ENCODE measurements at places on chromosomes 1 and 21.

- DNase-seq = no peak
These were observed 61.0 kb downstream of the TIAM1 start for GRCh38 chr21:31283025-31283424.

- no peak for DNase-seq
These were observed 5.0 kb downstream of the FAF1 start for GRCh38 chr1:50955116-50955515.

DNA sequence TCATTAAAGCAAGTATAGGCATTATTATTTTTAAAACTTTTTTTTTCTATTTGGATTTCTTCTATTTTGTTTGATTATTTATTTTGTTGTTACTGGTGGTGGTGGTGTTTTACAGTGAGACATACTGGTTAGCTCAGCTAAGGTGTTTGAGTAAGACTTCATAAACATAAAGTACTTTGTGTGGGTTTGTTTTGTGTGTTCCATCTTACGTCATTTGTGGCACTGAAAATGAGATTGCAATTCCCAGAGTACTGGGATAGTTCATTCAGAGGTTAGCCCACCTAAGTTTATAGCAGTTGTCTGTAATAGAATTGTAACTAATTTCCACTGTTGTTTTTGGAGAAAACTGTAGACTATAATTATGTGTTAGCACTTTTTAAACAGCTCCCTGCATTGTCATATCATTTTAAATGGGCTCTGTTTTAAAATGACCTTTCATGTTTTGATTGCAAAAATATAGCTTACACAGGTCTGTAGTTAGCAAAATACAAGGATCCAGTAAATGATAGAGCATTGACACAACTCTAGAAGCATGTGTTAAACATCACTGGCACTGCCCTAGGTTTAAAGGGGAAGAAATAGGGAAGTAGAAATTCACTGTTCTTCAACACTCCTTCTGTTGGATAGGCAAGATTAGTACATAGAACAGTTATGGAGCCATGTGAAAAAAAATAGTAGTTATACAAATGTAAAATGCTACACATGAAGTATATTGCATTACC lies 171.7 kb downstream of the NFIA start:
- DNase-seq = no peak

GRCh38 chr1:63861052-63861691 lies 87.4 kb downstream of the ROR1 start:
- no peak for DNase-seq

DNA sequence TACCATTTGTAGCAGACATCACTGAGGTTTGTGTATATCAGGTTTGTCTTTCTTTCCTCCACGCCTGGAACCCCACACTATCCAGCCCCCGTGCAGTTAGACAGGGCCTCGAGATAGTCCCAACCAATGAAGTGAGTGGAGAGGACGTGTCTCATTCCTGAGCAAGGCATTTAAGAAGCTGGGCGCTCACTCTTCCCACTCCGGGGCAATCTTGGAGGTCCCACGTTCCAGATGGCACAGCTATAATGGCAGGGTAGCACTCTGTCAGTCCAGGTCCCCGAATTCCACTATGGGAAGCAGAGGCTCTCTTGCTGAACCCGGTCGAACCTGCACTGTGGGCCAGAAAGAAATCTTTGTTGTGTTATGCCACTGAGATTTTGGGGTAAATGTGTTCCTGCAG lies 57.3 kb upstream of the CSF3R start:
- DNase-seq = no peak

Data from activated CD8-positive, alpha-beta memory T cell treated with anti-CD3 and anti-CD28 coated beads for 4 hours (primary cell).